Aorta (tissue), 5 donors: ENCODE measurements at places on chromosomes 16 and 17. TPM values are rescaled to one million over a fixed set of nuclear protein-coding genes. Genes with fewer than 3 reads are reported as not detected.

The TVP23A gene
- 0.58 TPM for total RNA-seq

The ZNRF1 gene
- total RNA-seq: 26.3 TPM

The CDRT15 gene
- total RNA-seq: not detected

The SLC2A4 gene
- 3.9 TPM for total RNA-seq

The VPS25 gene
- 31.2 TPM for total RNA-seq

The SPEM3 gene
- not detected for total RNA-seq

The LGALS3BP gene
- total RNA-seq: 110 TPM

The NRN1L gene
- not detected for total RNA-seq

The FDXR gene
- 4.0 TPM for total RNA-seq

The FZD2 gene
- 22.1 TPM for total RNA-seq

The AATF gene
- total RNA-seq: 41.0 TPM

The MYCBPAP gene
- 1.8 TPM for total RNA-seq

- no peaks in the 10 kb centered on the region for H3K27me3 ChIP-seq
- peaks cover 2% of the 10 kb centered on the region for H3K4me1 ChIP-seq
- peak; percentile 81 for DNase-seq
- H3K27ac ChIP-seq: peak overlapping the region; percentile 99
- peak overlapping the region; percentile 96 for H3K4me3 ChIP-seq
Observed at GRCh38 chr16:48384520-48385252, 527 bp downstream of the SIAH1 start.

DNA sequence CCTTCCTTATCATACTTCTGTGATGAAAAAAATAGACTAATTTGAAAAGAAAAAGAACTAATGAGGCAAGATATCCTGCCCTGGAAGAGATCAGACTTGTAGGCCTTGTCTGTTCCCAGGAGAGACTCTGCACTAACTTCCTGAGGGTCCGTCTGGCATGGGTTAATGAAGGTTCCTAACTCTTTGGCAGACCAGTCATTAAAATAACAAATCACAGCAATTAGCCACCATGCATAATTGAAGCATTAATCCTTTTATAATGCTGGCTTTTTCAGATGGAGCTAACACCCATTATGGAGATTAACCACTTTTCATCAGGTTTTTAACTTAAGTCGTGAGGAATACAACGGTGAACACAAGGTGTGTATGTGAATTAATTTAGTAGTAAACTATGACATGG, 10.4 kb upstream of the KRT10 start:
- H3K27me3 ChIP-seq: no peaks in the 10 kb centered on the region
- H3K4me3 ChIP-seq: no peak overlapping the region
- no peak overlapping the region for H3K27ac ChIP-seq
- peaks cover under 1% of the 10 kb centered on the region for H3K4me1 ChIP-seq

GRCh38 chr17:5678171-5678570, 93.9 kb upstream of the NLRP1 start:
- no peak overlapping the region for H3K4me3 ChIP-seq
- H3K27ac ChIP-seq: no peak overlapping the region
- no peaks in the 10 kb centered on the region for H3K4me1 ChIP-seq
- H3K36me3 ChIP-seq: no peaks in the 10 kb centered on the region

GRCh38 chr17:36934692-36935630, 2.3 kb upstream of the LHX1 start:
- peaks cover 2% of the 10 kb centered on the region for H3K27me3 ChIP-seq
- no peaks in the 10 kb centered on the region for H3K4me1 ChIP-seq
- DNase-seq: no peak

GRCh38 chr16:50368410-50369132, at the start of gene BRD7:
Gene BRD7, minus strand, starts transcription at chr16:50368988. Its CDS starts 214 bp downstream, at chr16:50368774.
- DNase-seq: peak; percentile 63
- no peaks in the 10 kb centered on the region for H3K4me1 ChIP-seq

DNA sequence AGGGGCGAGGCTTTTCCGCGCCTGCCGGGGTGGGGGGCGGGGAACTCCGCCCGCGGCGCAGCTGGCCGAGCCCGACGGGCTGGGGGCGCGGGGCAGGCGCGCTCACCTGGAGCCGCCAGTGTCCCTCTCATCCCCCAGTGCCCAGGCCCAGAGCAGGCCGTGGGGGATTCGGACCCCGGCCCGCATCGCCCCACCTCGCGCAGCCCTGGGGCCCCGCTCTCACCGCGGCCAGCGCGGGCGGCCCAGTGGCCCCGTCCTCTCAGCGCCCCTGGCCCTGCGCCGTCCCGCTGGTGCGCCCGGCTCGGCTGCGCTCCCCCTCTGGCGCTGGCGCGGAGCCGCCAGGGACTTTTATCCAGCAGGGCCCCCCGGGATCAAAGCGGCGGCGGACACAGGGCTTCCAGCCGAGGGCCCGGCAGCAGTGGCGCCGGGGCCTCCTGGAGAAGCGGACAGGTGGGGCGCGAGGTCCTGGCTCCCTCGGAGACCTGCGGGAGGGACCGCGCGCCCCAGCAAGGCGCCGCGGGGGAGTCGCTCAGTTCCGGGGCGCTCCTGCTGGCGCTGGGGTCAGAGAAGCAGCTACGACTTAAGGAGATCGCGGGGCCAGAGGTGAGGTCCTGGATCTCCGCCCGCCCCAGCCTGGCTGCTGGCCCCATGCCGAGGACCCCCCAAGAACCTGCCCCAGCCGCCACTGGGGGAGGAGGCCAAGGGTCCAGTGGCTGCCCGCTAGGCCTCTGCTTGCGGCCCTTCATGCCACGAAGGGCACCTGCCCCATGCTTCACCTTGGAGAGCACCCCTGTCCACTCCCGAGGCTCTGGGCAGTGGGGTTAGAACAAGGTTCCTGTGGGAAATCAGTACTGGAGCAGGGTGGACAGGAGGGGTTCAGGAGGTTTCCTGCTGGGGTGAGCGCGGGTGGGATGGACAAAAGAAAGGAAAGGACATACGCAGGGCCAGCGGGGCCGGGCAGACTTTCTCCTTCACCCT, 823 bp upstream of the NOTUM start:
- no peaks in the 10 kb centered on the region for H3K27me3 ChIP-seq
- H3K36me3 ChIP-seq: no peaks in the 10 kb centered on the region
- H3K4me3 ChIP-seq: no peak overlapping the region
- no peak overlapping the region for H3K27ac ChIP-seq
- DNase-seq: no peak

- DNase-seq: no peak
- H3K4me1 ChIP-seq: no peaks in the 10 kb centered on the region
Observed at GRCh38 chr17:41784207-41784744, 2.2 kb downstream of the JUP start.

- H3K4me1 ChIP-seq: peaks cover 3% of the 10 kb centered on the region
- peak; percentile 94 for DNase-seq
- H3K27ac ChIP-seq: no peak within 1 kb of the TSS
- no peaks in the 10 kb centered on the region for H3K27me3 ChIP-seq
- H3K4me3 ChIP-seq: peak within 1 kb of the TSS; percentile 19
- H3K36me3 ChIP-seq: no peaks in the 10 kb centered on the region
Observed at GRCh38 chr17:15341385-15341849, at the start of gene TEKT3. Gene TEKT3, minus strand, starts transcription at chr17:15341597. Its CDS starts 10,012 bp downstream, at chr17:15331585.

DNA sequence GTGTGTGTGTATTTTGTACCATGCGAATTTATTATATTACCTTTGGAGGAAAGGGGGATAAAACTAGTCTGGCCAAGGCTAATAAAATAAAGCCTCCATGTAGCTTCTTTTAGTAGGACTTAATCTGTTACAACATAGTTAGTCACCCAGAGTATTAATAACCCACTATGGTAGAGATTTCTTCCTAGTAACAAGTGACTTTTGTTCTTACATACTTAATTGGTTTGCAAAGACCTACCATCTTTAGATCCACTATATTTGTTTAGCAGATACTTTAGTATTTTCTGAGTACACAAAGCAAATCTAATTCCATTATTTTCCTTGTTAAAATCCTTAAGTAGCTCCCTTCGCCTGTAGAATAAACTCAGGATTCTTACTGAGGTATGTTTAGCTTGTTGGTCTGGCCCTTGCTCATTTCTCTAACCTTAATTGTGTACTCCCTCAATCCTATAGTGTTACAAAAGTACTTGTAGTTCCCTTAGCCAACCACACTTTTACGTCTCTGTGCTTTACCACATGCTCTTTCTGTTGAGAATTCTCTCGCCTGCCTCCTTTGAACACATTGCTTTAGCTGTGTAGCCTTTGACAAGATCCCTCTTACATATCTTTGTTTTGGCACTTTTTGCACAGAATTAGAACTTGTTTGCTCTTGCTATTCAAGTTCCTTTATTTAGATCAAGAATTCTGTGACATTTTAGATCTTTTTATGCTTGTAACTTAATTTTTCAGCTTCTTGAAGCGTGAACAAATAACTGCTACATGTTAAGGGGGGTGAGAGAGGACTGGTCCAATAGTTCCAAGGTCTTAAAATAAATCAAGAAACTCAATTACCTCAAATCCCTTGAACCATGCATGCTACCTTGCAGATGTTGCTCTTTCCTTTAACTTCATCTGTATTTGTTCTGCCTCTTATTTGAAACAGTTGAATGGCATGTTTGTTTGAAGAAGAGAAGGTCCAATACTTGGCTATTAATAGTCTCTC, 23.8 kb downstream of the CLTC start:
- no peak for DNase-seq
- no peak overlapping the region for H3K4me3 ChIP-seq
- no peak overlapping the region for H3K27ac ChIP-seq
- H3K36me3 ChIP-seq: no peaks in the 10 kb centered on the region
- H3K4me1 ChIP-seq: peaks cover 2% of the 10 kb centered on the region

DNA sequence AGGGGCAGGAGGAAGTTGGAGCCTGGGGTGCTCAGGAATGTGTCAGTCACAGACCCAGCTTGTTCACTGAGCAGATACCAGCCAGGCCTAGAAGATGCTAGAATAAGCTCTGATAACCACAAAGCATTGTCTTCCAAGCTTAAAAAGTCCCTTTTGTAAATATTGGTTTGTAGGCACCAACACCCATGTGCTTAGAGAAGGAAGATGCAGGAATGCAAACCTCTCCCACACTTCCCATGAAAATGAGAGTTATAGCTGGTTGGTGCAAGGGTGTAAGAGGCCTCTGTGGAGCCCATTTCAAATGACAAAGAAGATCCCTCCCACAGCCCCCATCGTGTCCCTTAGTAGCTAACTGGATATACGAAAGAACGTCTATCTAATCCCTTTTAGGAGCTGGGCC, 210.3 kb downstream of the C16orf78 start:
- H3K4me3 ChIP-seq: no peak overlapping the region
- no peak overlapping the region for H3K27ac ChIP-seq

DNA sequence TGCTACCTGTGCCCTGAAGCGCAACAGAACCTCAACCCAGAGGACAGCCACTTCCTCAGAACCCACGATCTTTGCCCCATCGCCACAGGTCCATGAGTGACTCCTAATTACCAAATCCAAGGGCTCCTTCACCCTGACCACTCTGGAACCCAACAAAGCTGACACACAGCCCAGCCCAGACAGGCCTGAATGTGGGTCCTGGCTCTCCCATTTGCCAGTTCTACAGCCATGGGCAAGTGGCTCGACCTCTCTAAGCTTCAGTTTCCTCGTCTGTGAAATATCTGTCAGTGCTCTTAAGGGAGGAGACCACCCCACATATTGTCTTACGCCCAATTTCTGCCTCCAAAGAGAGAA, 18.0 kb upstream of the ENDOV start:
- H3K27me3 ChIP-seq: no peaks in the 10 kb centered on the region
- no peaks in the 10 kb centered on the region for H3K4me1 ChIP-seq
- no peak overlapping the region for H3K27ac ChIP-seq
- peaks cover 2% of the 10 kb centered on the region for H3K36me3 ChIP-seq
- no peak for DNase-seq

- no peak for DNase-seq
- H3K27me3 ChIP-seq: no peaks in the 10 kb centered on the region
- no peak overlapping the region for H3K4me3 ChIP-seq
- H3K27ac ChIP-seq: no peak overlapping the region
Observed at GRCh38 chr16:58324792-58325191, 30.0 kb upstream of the PRSS54 start.

- DNase-seq: no peak
- no peak overlapping the region for H3K4me3 ChIP-seq
- no peaks in the 10 kb centered on the region for H3K4me1 ChIP-seq
- no peaks in the 10 kb centered on the region for H3K36me3 ChIP-seq
Observed at GRCh38 chr17:606508-607250, 108.0 kb downstream of the VPS53 start.

- no peak overlapping the region for H3K4me3 ChIP-seq
- H3K4me1 ChIP-seq: no peaks in the 10 kb centered on the region
- no peaks in the 10 kb centered on the region for H3K27me3 ChIP-seq
- no peaks in the 10 kb centered on the region for H3K36me3 ChIP-seq
- DNase-seq: no peak
Observed at GRCh38 chr17:34850023-34850422, 111.2 kb downstream of the CCT6B start.

GRCh38 chr17:11589716-11590115, 8.6 kb upstream of the DNAH9 start:
- no peak overlapping the region for H3K27ac ChIP-seq
- no peaks in the 10 kb centered on the region for H3K27me3 ChIP-seq
- DNase-seq: no peak
- no peaks in the 10 kb centered on the region for H3K36me3 ChIP-seq

GRCh38 chr17:56431736-56432135, 161.8 kb upstream of the NOG start:
- no peak overlapping the region for H3K4me3 ChIP-seq
- no peaks in the 10 kb centered on the region for H3K27me3 ChIP-seq
- no peak for DNase-seq
- no peaks in the 10 kb centered on the region for H3K4me1 ChIP-seq

GRCh38 chr16:5642436-5642835, 544.8 kb upstream of the EEF2KMT start:
- no peaks in the 10 kb centered on the region for H3K4me1 ChIP-seq
- H3K27ac ChIP-seq: no peak overlapping the region
- no peak for DNase-seq
- no peaks in the 10 kb centered on the region for H3K27me3 ChIP-seq

- H3K4me1 ChIP-seq: no peaks in the 10 kb centered on the region
- no peaks in the 10 kb centered on the region for H3K27me3 ChIP-seq
- H3K27ac ChIP-seq: no peak overlapping the region
- DNase-seq: no peak
- H3K36me3 ChIP-seq: no peaks in the 10 kb centered on the region
Observed at GRCh38 chr17:14933676-14934075, 331.4 kb downstream of the PMP22 start.

DNA sequence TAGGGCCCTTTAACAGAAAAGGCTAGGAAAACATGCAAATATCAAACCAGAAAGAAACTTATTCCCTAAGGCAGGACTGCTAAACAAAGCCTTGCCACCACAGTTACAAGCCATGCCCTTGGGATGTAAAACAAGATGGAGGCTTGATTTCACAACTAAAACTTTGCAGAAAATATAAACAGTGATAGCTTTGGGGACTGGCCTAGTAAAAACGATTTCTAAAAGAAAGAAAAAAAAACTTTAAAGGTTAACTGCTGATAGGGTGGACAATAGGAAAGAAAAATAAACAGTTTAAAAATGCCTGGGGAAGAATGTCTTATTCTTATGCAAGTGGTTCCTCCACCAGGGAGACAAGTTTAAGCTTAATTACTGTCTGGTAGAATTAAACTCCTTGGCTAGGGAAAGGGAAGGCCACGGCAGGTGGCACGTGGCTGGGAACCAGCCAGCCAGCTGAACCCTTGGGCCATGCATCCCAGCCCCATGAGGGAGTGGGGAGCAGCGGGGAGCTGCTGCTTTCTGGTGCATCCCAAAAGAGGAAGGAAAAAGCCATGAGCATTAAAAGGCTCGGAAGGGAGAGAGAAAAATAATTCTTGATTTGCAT, 10.7 kb upstream of the TMC5 start:
- H3K27me3 ChIP-seq: no peaks in the 10 kb centered on the region
- H3K4me3 ChIP-seq: no peak overlapping the region
- H3K27ac ChIP-seq: no peak overlapping the region
- no peaks in the 10 kb centered on the region for H3K36me3 ChIP-seq
- H3K4me1 ChIP-seq: no peaks in the 10 kb centered on the region
